ENCODE measurements at places on chromosomes 1 and 21.

DNA sequence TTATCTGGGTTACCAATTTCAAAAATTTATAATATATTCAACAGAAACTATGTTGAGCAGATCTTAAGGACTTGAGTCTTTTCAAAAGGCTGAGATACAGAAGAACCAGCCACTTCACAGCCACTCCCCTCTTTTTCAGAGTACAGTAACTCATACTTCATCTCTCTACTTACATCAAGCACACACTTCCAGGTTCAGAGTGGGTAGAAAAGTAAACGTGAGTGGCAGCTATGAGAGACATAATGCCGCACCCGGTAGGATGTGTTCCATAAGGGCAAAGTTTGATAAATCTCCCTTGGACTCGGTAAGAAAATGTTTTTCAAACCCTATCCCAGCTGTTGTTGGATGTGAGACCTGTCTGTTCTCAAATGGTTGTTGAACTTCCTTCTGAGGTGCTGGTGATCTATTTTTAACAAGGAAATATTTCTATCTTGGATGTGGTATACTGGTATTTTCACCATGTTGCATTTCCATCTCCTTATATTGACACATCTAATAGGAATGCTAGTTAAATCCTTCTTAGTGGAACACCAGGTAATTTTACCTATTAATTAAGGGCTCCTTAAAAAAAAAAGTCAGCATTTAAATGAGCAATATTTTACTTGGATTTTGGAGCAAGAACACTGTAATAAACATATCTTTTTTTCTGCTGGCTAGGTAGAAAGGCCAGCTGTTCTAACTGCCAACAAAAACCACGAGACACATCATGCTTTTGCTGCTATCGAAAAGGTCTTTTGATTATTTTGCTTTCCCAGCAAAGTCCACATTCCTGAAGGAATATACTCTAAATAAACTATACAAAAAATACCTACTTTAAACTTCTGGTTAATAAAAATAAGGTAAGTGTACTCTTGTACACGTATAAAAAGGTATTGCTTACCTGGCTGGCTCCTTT lies 28.2 kb downstream of the CNN3 start:
- DNase-seq = no peak
- H3K27ac ChIP-seq = no peak overlapping the region
- H3K4me1 ChIP-seq = no peaks in the 10 kb centered on the region
- no peaks in the 10 kb centered on the region for H3K36me3 ChIP-seq
- no peak overlapping the region for H3K4me3 ChIP-seq
- no peaks in the 10 kb centered on the region for H3K27me3 ChIP-seq

GRCh38 chr1:22507587-22507986 lies 55.7 kb upstream of the EPHA8 start:
- no peaks in the 10 kb centered on the region for H3K4me1 ChIP-seq
- H3K4me3 ChIP-seq = no peak overlapping the region
- H3K36me3 ChIP-seq = peaks cover 24% of the 10 kb centered on the region
- DNase-seq = no peak
- H3K27me3 ChIP-seq = no peaks in the 10 kb centered on the region
- no peak overlapping the region for H3K27ac ChIP-seq

GRCh38 chr1:115650961-115651360 lies 9.2 kb downstream of the VANGL1 start:
- no peaks in the 10 kb centered on the region for H3K27me3 ChIP-seq
- no peak overlapping the region for H3K27ac ChIP-seq
- peaks cover 12% of the 10 kb centered on the region for H3K4me1 ChIP-seq
- no peak for DNase-seq

- peak overlapping the region; percentile 22 for H3K4me3 ChIP-seq
- H3K27ac ChIP-seq = peak overlapping the region; percentile 95
- no peaks in the 10 kb centered on the region for H3K27me3 ChIP-seq
- peaks cover 18% of the 10 kb centered on the region for H3K4me1 ChIP-seq
- H3K36me3 ChIP-seq = peaks cover 14% of the 10 kb centered on the region
Observed at GRCh38 chr1:246527402-246528088, 20.5 kb upstream of the SMYD3 start.

DNA sequence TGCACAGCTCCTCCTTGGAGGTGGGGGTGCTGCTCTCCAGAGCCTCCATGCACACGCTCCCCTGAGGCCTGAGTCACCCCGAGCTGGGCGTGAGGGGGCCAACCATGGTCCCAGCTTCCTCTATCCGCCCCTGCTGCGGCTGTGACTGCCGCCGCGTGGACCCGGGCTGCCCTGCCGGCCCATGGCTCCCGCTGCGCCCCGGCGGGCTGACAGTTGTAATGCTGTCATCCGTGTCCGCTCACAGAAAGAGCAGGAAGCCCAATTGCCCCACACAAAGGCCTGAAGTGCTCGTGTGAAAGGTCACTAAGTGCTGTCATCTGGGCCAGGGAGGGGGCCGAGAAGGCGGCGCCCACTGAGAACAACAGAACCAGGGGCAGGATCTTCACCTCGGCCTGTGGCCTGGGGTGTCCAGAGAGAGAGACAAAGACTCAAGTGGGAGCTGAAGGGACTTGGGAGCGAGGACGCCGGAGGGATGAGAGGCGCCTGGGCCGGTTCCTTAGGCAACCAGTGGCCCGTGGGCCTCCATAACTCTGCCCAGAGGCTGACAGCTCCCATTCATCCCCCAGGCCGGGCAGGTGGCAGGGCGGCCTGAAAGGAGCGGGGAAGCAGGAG lies 31.5 kb downstream of the OLIG1 start:
- no peak overlapping the region for H3K4me3 ChIP-seq
- peaks cover 6% of the 10 kb centered on the region for H3K27me3 ChIP-seq
- H3K4me1 ChIP-seq = no peaks in the 10 kb centered on the region

DNA sequence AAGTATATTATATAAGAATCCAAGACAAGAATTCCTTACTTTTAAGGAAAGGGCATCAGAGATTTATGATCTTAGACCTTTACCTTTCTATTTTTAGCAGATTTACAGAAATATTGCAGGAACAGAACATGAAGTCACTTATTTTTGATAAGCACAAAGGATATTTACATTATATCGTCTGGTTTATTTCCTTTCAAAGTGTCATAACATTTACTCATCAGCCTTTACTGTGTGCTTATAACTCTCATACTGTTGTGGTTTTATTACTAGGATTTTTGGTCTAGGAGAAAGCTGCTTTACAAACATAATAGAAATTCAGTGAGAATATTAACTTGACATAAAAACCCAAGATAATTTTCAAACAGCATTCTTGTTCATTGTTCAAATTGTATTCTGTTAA lies 47.6 kb downstream of the APP start:
- no peaks in the 10 kb centered on the region for H3K36me3 ChIP-seq
- DNase-seq = no peak
- H3K4me1 ChIP-seq = no peaks in the 10 kb centered on the region
- no peak overlapping the region for H3K27ac ChIP-seq
- no peaks in the 10 kb centered on the region for H3K27me3 ChIP-seq

DNA sequence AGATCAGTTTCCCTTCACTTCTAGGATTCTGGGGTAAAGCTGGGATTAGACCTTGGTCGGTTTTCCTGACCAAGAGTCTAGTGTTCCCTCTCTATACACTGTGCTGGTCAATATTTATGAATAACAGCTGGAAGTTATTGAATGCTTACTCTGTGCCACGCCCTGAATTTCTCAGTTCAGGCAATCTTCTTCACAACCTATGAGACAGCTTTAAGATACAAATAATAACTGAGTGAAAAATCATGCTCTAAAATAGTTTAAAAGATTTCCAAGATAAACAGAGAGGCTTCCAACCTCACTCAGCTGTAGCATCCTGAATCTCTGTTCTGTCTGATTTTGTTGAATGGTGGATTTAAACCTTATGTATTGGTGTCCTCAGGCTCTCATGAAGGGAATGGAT lies 72.2 kb downstream of the GNG12 start:
- peaks cover 19% of the 10 kb centered on the region for H3K27me3 ChIP-seq
- H3K4me1 ChIP-seq = peaks cover 2% of the 10 kb centered on the region
- H3K27ac ChIP-seq = no peak overlapping the region
- no peak overlapping the region for H3K4me3 ChIP-seq

Measured in activated CD8-positive, alpha-beta T cell treated with anti-CD3 and anti-CD28 coated beads, Interleukin-2, amount 10 ng/mL, durations not matched to agents 7 days and 5 days (primary cell).